Stimulated activated CD8-positive, alpha-beta memory T cell treated with anti-CD3 and anti-CD28 coated beads, Interleukin-4, amount 100 ng/mL, for 24 hours (primary cell): ENCODE measurements at places on chromosomes 11 and 22.

GRCh38 chr11:70077411-70078094 is 564 bp upstream of the ANO1 start:
- DNase-seq = no peak

- no peak for DNase-seq
Observed at GRCh38 chr22:49900441-49901230, 17.6 kb downstream of the ALG12 start.

- no peak for DNase-seq
Observed at GRCh38 chr22:44698531-44699421, 3.2 kb upstream of the PRR5 start.

GRCh38 chr22:47032091-47032943 is 269.9 kb downstream of the TBC1D22A start:
- no peak for DNase-seq

- no peak for DNase-seq
Observed at GRCh38 chr11:1232021-1232882, 9.4 kb downstream of the MUC5B start.

DNA sequence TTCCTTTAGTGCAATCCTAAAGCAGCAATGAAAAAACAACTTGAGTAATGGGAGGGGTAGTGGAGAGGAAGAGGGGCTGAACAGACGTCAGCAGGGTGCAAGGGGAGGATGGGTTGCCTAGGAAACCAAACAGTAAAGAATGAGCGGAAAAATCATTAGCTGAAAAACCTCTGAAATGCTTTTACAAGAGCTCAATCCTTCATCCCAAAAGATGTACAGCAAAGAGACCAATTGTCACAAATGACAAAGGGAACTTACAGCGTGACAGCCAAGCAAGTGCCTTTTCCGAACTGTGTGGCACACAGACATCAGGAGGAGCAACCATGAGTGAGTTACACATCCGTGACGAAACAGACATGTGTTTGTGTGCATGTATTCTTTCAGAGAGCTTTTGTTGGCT is 104.6 kb downstream of the SIK3 start:
- DNase-seq = no peak

DNA sequence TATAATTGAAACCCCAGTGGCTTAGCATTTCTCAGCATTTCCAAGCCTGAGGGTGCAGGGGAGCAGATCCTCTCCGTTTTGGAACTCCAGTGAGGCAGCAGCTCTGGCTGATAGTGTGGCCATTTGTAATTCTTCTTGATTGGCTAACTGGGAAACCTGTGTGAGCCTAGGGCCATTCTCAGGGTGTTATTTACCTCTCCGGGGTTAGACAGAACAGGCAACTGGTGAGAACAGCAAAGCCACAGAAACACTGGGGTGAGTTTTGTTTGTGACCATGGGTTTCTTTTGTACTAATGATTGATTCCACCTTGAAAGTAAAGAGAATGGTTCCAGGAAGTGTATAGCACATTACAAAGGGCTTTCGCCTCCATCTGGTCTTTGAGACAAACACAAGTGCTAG is 2.4 kb upstream of the OR4X2 start:
- DNase-seq = no peak

DNA sequence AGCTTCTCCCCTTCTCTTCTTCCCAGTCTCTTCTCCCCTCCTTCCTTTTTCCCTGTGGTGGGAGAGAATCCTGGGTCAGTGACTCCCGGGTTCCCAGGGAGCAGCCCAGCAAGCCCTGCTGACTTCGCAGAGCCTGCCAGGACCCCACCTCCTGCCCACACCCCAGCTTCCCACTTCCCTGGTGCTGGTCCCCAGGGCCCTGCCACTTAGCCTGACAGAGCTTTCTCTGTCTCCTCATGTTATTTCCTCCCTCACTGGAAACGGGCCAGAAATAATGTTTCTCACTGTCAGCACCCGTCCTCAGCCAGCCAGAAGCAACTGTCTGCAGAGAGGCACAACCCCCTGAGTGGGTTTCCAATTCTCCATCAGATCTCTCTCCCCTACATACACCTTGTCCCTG is 27.1 kb downstream of the C11orf96 start:
- DNase-seq = no peak

- DNase-seq = no peak
Observed at GRCh38 chr11:63939397-63939891, 642 bp downstream of the NAA40 start.

DNA sequence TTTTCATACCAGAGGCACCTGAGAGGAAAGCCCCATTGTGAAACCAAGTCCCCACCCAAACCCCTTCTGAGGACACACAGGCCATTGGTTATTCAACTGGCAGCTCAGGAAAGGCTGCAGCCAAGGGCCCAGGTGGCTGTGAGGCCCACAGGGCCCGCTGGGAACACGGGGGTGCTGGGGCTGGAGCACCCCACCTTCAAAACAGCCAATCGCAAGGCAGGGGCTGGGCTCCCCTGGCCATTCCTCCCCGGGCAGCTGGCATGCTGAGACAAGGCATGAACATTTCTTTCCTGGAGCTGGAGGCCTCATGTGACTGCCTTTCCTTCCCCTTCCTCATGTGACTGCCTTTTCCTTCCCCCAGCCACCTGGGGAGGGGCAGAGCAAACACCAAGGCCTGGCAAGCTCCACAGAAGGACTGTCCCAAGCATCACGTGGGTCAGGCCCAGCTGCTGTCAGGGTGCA is 76.9 kb downstream of the PIWIL3 start:
- no peak for DNase-seq

- no peak for DNase-seq
Observed at GRCh38 chr11:27699242-27699925, 871 bp downstream of the BDNF start.

- DNase-seq = no peak
Observed at GRCh38 chr11:132728026-132728425, 804.3 kb downstream of the OPCML start.

DNA sequence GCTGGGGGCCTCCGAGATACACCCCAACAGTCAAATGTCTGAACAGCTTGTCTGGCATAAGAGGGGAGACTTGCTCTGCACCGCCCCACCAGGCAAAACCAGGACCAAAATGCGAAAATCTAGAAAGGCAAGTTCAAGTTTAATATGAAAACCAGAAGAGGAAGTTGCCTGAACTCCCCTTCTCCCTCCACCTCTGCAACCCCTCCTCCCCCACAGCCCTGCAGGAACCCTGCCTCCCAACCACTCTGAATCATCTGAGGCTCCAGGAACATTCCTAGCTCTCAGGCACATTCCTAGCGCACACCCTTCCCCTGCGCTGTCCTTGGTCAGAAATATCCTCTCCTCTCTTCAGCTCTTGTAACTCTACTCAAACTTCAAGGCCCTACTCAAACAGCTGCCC is 36.7 kb downstream of the ISX start:
- DNase-seq = no peak

GRCh38 chr11:35419830-35420333 is 524 bp upstream of the SLC1A2 start:
- DNase-seq = no peak

DNA sequence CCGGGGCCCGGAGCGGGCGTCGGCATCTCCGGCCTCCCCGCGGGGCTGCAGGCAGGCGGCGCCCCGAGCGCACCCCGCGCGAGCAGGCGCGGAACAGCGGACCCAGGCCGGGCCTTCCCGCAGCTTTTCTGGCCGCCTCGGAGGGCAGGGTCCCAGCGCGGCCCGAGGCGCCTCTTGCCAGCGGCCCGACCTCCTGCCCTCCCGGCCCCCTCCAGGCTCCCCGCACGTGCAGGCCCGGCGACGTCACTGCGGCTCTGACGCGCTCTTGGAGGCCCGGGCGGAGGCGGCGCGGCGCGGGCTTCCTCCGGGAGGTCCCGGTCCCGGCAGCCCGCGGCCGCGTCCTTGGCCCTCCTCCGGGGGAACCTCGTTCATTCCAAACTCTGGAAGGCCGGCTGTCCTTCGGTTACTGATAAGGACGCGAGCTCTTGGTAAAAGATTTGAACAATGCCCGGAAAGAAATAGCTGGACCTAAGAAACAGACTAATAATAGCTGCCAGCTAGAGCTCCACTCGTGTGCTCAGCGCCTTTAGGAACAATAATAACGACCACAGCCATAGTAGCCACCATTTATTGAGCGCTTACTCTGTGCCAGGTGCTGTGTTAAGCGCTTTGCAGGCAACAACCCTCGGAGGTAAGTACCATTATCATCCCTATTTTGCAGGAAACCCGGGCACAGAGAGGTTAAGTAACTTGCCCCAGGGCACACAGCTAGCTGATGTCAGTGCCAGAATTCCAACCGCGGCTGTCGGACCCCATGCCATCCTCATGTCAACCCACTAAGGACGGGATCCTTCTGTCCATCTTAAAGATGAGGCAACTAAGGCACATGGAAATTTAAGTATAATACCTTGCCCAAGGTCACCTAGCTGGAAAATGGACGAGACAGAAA is 39.1 kb upstream of the CREB3L1 start:
- peak; percentile 47 for DNase-seq

GRCh38 chr11:128727320-128727719 is 33.4 kb downstream of the FLI1 start:
- DNase-seq = no peak

DNA sequence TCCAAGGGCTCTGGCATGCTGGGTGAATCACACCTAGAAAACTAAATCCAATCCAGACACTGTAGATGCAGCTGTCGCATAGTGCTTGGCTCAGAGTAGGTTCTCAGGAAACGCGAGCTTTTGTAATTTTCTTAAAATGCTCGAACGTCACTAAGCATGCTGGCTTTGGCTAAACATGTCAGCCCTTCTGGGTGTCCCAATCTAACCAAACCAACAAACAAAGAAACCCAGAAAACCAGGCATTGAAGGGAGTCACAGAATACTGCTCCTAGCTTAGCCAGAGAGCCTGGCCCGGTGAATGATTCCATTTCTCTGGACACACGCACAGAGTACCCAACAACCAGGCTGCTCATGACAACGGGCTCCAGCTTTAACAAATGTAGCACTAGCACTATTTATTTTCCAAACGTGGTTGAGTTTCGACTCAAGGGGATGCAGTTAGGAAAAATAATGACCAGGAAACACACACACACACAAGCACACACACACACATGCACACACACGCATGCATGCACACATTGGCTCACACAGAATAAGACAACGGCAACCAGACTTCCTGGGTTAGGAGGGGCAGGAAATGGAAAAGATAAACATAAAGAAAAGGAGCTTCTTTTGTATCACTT is 492.6 kb downstream of the MIAT start:
- DNase-seq = no peak

DNA sequence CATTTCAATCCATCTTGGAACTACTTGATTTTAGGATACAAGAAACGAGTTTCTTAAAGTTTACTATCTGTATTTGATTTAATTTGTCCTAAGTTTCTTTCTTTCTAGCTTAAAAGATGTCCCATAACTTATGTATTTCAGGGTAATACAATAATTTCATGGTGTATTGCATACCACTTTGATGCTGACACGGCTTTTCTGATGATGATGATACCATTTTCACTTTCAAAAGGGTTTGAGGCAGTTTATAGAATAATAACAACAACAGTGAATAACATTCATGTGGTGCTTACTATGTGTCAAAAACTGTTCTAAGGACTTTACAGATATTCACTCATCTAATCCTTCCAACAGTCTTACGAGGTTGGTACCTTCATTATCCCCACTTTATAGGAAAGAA is 33.2 kb upstream of the POU2AF1 start:
- no peak for DNase-seq

DNA sequence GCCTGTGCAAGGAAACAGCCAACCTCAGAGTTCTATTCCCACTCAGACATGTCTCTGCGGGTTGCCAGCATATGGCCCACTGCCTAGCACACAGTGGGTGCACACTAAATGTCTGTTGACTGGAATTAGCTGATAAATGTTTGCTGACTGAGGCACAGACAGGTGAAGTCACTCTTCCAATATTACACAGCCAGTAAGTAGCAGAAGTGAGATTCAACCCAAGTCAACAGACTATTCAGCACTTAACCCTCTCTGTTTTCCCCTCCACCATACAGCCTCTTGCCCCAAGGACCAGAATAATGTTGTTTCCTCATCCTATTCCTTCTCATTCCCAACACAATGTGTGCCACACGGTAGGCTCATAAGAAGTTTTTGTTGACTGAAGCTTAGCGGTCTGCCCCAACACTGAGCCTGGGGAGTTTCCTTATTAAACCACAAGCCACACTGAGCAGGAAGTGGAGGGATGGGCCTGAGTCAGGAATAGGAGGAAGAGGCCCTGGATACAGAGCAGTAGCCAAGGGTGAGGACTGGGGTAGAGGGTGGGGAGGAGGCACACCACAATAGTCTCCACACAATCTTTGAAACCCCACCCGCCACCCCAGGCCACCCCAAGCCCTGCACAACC is 15.7 kb upstream of the IL10RA start:
- no peak for DNase-seq

DNA sequence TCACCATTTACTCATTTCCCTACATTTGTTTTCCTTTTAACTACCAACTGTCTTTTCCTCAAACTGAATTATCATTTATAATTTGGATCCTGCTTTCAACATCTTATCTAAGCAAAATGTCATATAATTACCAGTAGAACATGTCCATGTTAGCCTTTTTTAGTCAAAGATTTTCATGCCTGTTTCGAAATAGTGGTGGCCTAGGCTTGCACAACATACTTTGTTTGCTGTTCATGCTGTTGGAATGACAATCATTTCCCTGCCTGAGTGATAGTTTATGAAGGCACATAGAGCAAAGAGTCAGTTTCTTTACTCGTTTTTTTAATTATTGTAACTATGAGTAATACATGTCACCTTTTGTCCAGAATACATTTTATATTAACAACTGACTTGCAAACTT is 144.3 kb upstream of the ANO3 start:
- DNase-seq = no peak

GRCh38 chr11:61115498-61116224 is 13.4 kb downstream of the CD5 start:
- no peak for DNase-seq

DNA sequence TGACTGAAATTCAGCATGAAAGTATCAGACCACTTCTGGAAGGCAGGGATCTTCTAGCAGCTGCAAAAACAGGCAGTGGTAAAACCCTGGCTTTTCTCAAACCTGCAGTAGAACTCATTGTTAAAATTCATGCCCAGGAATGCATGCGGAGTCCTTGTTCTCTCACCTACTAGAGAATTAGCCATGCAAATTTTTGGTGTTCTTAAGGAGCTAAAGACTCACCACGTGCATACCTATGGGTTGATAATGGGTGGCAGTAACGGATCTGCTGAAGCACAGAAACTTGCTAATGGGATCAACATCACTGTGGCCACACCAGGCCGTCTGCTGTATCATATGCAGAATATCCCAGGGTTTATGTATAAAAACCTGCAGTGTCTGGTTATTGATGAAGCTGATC is 19.1 kb downstream of the ZBTB44 start:
- no peak for DNase-seq

- no peak for DNase-seq
Observed at GRCh38 chr22:34294986-34295385, 374.7 kb upstream of the LARGE1 start.

DNA sequence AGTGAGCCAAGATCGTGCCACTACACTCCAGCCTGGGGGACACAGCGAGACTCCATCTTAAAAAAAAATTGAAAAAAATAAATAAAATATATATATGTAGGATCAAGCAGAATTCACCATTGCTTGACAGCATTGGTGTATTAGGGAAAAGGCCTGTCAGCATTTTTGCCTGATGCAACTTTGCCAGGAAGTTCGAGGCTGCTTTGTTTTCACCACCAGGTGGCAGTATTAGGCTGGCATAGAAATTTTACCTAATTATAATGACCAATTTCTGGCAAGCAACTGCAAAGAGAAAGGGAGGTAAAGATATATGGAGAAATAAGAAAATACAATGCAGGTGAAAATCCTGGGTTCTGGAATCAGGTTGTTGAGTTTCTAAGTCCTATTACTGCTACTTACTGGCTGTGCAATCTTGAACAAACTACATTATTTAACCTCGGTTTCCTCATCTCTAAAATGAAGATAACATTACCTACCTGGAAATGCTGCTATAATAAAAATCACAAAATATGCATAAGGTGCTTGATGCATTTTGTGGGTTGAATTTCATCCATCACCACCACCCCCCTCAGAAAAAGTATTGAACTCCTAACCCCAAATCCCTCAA is 24.7 kb downstream of the LAYN start:
- peak; percentile 28 for DNase-seq
